ENCODE measurements at places on chromosomes 4 and X.
A peak's percentile ranks its signal among the peaks of the same experiment; 100 is the strongest.

GRCh38 chrX:21735038-21735767 is 22.7 kb downstream of the SMPX start:
- peak; percentile 88 for DNase-seq

DNA sequence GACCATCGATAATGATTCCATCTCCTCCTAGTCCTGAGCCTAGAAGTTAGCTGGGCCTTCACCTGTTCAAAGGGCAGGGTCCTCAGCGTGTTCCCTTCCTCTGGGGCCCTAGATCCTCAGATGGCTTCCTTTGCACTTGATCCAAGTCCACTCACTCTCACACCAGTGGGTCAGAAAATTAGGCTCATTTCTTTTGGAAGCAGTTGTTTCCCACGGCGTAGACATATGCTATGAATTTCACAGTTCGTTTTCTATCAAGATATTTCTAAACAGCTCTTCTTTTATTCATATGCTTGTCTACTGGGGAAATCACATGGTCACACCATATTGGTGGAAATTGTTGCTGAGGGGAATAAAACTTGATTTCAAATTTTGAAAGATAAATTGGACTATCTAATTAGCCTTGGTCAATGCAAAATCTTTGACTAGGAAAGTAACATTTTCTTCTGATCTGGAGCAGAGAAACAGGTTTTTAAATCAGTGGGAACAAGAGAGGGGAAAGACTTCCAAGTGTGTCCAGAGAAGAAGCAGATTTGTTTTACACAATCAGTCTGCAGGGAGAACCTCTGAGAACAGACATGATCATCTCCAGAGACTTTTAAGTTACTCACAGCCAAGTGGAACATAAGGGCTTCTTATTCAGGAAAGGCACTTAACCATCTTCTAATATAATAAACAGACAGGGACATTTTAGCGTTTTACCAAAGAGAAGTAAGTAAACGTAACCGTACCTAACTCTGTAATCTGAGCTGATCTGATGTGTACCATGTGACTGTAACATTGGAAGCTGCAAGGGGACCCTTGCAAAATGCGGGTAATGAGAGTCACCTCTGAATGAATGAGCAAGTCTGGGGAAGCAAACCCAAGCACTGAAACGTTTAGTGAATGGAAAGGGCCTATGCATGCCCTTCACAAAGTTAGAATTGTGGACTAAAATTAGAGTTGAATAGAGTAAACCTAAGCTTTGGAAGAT is 455.7 kb upstream of the FAT1 start:
- DNase-seq = no peak

- DNase-seq = peak; percentile 55
Observed at GRCh38 chr4:53192496-53192895, 173.4 kb downstream of the SCFD2 start.

DNA sequence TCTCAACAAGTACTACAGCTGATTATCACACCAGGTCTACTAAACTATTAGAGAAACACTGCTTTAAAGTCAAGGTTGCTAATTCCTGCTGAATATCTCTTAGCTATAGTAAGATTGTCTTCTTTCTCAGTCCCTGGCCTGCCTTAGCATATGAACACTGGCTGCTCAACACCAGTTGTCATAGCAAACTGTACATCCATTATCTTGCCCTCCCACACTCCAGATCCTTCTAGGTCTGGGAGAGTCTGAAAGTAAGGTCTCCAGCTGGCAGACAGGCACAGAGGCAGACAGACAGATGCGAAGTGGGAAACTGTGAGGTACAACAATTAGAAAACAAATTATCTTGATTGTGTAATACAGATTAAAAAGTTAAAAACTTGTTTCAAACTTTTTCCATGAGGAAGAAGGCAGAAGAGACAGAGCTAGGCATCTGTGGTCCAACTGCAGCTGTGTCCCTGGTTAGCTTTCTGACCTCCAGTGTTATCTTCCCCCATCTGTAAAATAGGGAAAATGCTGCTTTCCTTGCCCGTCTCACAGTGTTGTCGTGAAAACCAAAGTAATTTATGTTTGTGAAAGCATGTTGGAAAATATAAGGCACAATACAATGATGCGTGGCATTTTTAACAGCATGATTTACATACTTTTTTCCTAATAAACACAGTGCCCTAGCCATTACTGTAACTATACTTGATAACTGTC is 133.8 kb downstream of the KLHL13 start:
- no peak for DNase-seq

- no peak for DNase-seq
Observed at GRCh38 chrX:139224953-139225665, 305.4 kb upstream of the F9 start.

DNA sequence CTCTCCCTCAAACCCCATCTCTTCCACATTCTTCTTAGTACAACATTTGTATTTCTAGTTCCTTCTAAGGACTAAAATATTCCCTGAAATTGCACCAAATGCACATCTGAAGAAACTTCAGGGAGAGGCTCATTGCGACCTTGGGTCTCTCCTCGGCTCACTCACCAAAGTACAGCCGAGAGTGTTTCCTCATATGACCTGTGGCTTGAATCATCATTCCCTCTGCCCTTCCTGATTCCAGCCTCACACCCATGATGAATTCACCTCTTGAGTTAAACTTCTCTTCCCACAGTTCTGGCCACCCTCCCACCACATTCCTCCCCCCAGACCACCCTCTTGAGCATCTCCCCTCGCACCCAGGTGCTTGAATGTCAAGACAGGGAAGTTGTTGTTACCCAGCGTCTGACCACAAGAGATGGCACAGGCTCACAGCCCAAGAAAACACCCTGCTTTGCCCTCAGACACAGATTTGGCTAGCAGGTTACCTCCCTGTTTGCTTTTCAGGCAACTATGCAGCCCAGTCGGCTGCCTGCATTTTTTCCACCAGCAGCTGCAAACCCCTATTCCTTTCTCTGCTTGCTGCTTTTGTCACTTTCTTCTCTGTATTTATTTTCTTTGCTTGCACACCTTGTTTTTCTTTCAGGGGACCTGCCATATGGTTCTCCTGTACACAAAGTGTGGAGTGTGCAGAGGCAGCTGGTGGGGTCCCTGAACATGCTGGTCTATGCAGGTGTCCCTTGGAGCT is 214.8 kb downstream of the SPATA18 start:
- no peak for DNase-seq

- peak; percentile 87 for DNase-seq
Observed at GRCh38 chrX:11470250-11470974, 177.2 kb downstream of the AMELX start.

DNA sequence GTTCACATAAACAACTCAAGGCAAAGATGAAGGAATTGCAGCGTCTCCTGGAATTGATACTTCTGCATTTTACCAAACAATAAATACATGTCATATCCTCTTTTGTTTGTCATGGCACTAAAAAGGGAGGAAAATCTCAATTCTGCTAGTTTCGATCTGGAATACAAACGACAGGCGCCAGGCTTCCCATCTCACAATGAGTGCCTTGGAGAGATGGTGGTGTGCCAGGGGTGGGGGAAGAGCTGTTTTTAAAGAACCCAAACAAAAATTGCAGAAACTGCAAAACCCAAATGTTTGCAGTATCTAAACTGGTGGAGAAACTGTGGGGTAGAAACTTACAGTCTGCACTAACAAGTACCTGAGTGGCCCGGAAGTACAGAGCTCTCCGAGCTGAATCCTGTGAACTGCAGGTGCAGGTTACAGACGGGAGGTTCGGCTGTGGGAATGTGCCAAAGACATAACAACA is 53.0 kb upstream of the KLF3 start:
- DNase-seq = no peak

DNA sequence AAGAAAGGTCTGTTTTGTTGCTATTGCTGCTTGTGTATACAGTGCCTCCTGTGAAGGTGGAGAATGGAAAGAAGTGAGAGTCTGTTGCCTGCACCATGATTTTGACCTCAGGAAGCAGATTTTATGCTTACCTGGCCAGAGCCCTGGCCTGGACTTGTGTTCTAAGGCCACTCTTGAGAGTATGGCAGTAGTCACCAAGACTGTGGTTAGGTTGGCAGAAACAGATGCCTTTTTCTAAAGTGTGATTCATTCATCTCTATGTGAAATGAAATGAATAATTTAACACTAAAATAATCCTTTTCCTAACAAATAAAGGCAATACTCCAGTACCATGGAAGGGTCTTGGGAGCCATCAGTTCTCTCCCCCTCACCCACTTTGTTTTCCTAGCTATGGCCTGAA is 161.8 kb downstream of the DCLK2 start:
- DNase-seq = peak; percentile 33

GRCh38 chrX:37942170-37942569 is 64.2 kb upstream of the SYTL5 start:
- no peak for DNase-seq

- no peak for DNase-seq
Observed at GRCh38 chr4:5133201-5133600, 81.9 kb downstream of the STK32B start.

DNA sequence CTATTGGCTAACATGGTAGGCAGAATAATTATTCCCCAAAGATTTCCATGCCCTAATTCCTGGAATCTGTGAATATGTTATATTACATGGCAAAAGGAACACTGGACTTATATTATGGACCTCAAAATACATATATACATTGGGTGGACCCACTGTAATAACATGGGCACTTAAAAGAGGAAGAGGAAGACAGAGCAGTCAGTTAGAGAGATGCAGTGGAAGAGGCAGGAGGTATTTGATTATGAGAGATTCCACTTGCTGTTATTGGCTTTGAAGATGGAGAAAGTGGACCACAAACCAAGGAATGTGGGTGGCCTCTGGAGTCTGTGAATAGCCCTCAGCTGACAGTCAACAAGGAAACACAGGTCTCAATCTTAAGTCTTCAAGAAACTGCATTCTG is 14.0 kb upstream of the ART3 start:
- no peak for DNase-seq

DNA sequence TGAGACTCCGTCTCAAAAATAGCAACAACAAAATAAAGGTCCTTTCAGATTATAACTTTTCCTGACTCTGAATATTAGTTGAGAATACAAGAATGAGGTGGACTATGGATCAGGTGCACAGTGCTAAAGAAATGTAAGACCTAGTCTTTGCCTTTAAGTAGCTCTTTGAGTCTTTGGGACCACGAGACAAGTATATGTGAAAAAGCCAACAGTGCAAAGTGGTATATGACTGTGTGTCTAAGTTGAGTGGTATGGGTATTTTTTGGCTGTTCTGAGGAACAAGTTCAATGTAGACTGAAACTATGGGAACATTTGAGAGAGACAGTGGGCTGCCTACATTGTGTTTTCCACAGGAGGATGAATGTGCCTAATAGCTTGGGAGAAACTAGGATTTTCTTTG is 2.8 kb downstream of the GAB1 start:
- no peak for DNase-seq

DNA sequence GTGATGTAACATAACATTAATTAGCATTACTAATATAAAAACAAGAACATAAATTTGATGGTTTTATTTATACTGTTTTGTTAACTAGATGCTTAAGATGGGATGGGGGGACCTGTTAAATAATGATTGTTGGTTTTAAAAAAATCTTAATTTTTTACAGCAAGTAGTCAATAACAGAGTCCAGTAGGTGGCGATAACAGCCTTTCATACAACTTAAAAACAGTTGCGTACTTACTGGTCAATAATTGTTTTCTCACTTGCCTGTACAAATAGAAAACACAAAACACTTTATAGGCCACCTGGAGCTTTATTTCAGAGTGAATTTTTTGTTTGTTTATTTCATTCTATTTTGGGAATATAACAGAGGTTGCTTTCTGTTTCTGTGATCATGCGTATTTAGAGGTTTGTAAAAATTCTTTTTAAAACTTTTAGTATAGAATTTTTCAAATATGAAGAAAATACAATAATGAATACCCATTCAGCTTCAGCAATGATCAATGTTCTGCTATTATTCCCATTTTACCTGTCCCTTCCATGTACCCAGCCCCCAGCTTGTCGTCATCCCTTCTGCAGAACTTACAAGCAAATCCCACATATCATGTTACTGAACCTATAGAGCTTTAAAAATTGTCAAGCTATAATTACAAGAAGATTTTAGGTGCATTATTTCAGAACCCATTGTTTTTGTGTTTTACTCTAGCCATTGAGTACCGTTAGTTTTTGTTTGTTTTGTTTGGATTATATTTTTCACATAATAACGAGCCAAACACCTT is 97.1 kb downstream of the MRPL1 start:
- DNase-seq = peak; percentile 61

GRCh38 chrX:37361596-37361995 is 12.4 kb downstream of the PRRG1 start:
- peak; percentile 60 for DNase-seq

DNA sequence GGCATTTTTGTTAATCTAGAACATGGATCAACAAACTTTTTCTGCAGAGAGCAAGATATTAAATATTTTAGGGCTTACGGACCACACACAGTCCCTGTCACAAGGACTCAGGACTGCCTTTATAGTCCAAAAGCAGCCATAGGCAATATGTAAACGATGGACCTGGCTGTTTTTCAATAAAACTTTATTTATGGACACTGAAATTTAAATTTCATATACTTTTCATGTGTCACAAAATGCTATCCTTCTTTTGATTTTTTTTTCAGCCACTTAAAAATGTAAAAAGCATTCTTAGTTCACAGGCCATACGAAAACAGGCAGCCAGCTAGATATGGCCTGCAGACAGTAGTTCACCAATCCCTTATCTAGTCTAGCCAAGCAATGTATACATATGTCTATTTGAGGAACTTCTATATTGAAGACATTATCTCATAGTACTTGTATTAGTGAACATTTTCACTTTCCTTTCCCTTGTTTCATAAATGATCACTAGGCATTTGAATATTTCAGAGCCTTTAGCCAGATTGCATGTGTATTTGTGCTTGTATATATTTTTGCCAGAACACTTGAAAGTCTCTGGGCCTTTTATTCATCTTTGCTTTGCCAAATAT is 350.9 kb downstream of the RPA4 start:
- no peak for DNase-seq

GRCh38 chr4:47643845-47644244 is 158.8 kb downstream of the ATP10D start:
- DNase-seq = no peak

- peak; percentile 74 for DNase-seq
Observed at GRCh38 chr4:1249731-1250526, 999 bp upstream of the CTBP1 start.

DNA sequence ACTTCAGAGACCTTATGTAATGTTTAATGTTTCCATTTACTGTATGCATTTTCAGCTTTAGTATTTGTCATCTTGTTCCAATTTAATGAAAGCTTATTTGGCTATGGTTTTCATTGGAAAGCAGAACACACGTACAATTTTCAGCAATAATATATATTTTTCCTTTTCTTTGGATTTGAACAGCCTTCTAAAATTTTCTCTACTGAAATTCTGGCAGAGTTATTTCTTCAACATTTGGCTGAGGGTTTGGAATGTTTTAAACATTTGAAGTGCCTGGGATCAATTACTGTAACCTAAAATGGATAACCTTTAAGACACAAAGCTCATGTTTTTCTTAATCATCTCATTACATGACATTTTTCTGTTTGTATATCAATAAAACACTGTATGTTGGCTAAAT is 156.9 kb downstream of the TENM3 start:
- DNase-seq = no peak

DNA sequence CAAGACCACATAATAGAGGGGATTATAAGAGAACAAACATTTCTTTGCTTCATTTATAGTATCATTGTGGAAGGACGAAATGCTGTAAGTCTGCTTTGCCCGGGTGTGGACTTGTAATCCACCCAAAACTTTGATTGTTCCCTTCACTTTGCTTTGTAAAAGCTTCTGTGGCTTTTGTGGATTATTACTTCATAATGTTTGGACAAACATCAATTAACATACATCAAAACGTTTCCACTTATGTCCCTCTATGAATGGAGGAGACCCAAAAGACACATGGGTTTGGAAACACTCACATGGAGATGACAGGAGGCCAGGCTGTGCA is 415.4 kb downstream of the SPRY1 start:
- no peak for DNase-seq

- peak; percentile 44 for DNase-seq
Observed at GRCh38 chrX:134671294-134671693, 13.0 kb upstream of the PLAC1 start.

Data from iris pigment epithelial cell (primary cell).